ENCODE measurements at places on chromosomes 2 and 18.

- DNase-seq = no peak
Measured at GRCh38 chr18:44342162-44342561, 338.5 kb upstream of the SETBP1 start.

DNA sequence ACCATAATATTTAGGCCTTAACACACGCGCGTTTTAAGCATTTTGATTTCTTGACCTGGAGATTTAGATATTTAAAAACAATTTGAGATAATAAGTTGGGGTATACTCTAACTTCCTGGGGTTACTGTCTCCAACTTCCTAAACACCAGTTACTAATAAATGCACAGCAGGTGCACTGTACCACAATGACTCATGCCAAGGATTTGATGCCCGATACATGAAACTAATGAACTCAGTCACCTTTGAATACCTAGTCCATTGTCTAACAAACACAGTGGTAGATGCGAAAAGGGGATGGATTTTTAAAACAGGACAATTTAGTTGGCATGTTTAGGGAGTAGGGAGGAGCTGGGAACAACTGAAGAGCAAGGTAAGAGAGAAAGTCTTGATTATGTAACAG is 21.2 kb downstream of the CABYR start:
- DNase-seq = no peak

GRCh38 chr2:115162494-115163293 is 720.3 kb downstream of the DPP10 start:
- no peak for DNase-seq

DNA sequence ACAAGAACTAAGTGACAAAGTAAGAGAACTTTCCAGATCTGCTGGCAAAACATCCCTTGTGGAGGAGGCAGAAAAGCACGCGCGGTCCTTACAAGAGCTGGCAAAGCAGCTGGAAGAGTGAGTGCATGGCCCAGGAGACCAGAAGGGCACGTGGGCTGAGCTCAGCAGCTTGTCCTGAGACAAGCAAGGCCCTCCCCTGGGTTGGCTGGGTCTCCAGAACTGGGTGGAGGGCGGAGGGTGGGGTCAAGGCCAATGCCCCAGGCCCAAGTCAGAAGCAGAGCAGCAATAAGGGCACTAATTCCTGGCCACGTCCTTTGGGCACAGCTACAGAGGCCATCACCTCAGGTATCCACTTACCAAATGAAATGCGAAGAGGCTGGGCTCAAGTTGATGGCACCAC is 110.6 kb upstream of the TTC39C start:
- no peak for DNase-seq
